Activated CD8-positive, alpha-beta T cell treated with anti-CD3 and anti-CD28 coated beads for 36 hours (primary cell): ENCODE measurements at places on chromosomes 5 and 9. TPM values are rescaled to one million over a fixed set of nuclear protein-coding genes. Genes with fewer than 3 reads are reported as not detected.
A peak's percentile ranks its signal among the peaks of the same experiment; 100 is the strongest.

TTC23L gene
- 0.41 TPM for total RNA-seq

CMYA5 gene
- total RNA-seq: 0.13 TPM

GRCh38 chr5:158644301-158644700, 455.4 kb downstream of the EBF1 start:
- H3K4me1 ChIP-seq: no peaks in the 10 kb centered on the region
- no peak overlapping the region for H3K27ac ChIP-seq
- DNase-seq: no peak
- no peak overlapping the region for H3K4me3 ChIP-seq
- no peaks in the 10 kb centered on the region for H3K27me3 ChIP-seq

PTPRD gene
- not detected for total RNA-seq

CXXC5 gene
- total RNA-seq: 3.5 TPM

COX7C gene
- 701 TPM for total RNA-seq

GRCh38 chr5:136729901-136730355, 364.6 kb upstream of the TRPC7 start:
- no peaks in the 10 kb centered on the region for H3K4me1 ChIP-seq
- H3K27me3 ChIP-seq: no peaks in the 10 kb centered on the region

DNA sequence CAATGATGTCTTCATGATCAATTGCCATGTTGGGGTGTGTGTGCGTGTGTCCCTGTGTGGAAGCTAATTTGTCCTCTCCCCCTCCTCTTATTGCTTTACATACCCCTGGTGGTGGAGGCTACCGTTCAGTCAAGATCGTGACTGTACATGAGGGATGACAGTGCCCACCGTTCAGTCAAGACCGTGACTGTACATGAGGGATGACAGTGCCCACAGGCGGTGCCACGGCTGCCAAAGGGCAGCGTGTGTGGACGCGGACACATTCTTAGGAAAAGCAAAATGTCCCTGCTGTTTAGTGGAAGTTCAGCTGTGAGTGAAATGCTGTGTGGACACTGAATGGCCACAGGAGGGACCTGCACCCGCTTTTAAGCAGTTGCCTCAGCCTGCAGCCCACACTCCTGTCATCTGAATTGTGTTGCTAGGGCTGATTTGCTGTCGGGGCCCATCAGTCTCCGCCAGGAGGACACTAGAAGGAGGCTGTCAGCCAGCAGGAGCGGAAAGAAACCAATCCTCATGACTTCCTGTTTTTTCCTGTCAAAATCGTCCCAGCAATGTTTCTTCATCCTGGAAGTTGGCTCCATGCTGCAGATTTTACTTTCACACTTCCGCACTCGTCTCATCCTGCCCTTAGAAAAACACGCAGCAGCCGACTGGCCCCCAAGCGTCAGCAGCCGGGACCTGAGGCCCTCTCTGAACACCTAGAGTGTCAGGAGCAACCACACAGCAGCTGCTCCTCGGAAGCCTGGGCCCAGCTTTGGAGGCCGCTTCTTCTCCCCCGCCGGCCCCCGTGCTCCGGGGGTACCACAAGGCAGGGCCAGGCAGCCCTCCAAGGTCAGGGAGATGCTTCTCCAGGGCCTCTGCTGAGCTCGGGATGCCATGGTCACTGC, 9.1 kb downstream of the OR2V1 start:
- no peaks in the 10 kb centered on the region for H3K36me3 ChIP-seq
- peaks cover 1% of the 10 kb centered on the region for H3K4me1 ChIP-seq
- DNase-seq: no peak
- H3K4me3 ChIP-seq: no peak overlapping the region

DNA sequence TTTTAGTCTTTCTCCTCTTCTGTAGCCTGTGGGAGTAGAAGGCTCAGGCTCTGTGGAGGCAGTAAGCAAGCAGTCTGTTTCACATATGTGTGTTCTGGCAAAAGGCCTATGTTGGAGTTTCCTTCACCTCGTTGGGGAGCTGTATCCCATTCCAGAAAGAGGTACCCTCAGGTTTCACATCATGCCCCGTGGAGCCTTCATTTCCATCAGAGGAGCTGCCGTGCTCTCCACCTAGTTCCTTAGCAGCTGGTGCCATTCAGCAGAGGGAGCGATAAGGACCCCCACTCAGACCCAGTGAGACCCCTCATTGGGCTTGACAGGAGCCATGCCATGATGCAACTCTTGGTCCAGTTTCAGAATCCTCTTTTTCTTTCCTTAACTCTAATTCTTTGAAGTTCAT, 50.6 kb upstream of the ANGPTL2 start:
- no peaks in the 10 kb centered on the region for H3K4me1 ChIP-seq
- H3K4me3 ChIP-seq: no peak overlapping the region
- H3K27ac ChIP-seq: no peak overlapping the region
- no peak for DNase-seq
- no peaks in the 10 kb centered on the region for H3K27me3 ChIP-seq

DNA sequence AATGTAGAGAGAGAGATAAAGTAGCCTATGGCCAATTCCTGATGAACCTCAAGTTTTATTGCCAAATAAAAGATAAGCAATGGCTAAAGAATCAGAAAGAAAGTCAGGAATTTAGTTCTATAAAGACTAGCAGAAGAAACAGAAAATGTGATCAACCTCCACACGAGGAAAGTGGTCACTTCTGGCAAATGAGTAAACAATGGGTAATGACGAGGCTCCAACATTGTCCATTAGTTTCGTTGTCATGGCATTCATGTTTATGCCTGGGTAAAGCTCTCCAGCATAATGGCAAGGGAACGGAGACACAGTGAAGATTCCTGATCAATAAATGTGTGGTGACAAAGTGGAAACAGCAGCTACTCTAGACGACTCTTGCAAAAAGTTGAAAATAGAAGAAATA, 341.8 kb upstream of the CTNND2 start:
- no peak overlapping the region for H3K27ac ChIP-seq
- no peak overlapping the region for H3K4me3 ChIP-seq
- H3K36me3 ChIP-seq: no peaks in the 10 kb centered on the region
- H3K27me3 ChIP-seq: no peaks in the 10 kb centered on the region
- no peak for DNase-seq

SLC12A7 gene
- 21.6 TPM for total RNA-seq

DNA sequence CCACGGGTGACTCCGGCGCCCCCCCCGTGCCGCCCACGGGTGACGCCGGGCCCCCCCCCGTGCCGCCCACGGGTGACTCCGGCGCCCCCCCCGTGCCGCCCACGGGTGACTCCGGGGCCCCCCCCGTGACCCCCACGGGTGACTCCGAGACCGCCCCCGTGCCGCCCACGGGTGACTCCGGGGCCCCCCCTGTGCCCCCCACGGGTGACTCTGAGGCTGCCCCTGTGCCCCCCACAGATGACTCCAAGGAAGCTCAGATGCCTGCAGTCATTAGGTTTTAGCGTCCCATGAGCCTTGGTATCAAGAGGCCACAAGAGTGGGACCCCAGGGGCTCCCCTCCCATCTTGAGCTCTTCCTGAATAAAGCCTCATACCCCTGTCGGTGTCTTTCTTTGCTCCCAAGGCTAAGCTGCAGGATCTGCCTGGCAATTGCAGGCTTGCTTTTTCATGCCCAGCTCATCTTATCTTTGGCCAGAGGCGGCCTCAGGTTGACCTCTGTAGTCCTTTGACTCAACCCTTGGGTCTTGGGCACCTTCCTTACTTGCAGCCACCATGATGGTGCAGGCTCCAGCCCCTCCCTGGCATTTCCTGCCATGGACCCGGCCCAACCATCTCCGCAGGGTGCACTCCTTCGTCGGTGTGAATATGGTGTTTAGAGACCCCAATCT, 9.8 kb downstream of the CEL start:
- peaks cover 4% of the 10 kb centered on the region for H3K36me3 ChIP-seq
- H3K27ac ChIP-seq: no peak overlapping the region
- no peaks in the 10 kb centered on the region for H3K27me3 ChIP-seq
- H3K4me1 ChIP-seq: no peaks in the 10 kb centered on the region
- H3K4me3 ChIP-seq: no peak overlapping the region
- no peak for DNase-seq

AFAP1L1 gene
- 1.6 TPM for total RNA-seq

- H3K27me3 ChIP-seq: no peaks in the 10 kb centered on the region
- H3K36me3 ChIP-seq: no peaks in the 10 kb centered on the region
- peaks cover 44% of the 10 kb centered on the region for H3K4me1 ChIP-seq
- no peak overlapping the region for H3K27ac ChIP-seq
Observed at GRCh38 chr5:65101632-65102100, 332.9 kb downstream of the CWC27 start.

DNA sequence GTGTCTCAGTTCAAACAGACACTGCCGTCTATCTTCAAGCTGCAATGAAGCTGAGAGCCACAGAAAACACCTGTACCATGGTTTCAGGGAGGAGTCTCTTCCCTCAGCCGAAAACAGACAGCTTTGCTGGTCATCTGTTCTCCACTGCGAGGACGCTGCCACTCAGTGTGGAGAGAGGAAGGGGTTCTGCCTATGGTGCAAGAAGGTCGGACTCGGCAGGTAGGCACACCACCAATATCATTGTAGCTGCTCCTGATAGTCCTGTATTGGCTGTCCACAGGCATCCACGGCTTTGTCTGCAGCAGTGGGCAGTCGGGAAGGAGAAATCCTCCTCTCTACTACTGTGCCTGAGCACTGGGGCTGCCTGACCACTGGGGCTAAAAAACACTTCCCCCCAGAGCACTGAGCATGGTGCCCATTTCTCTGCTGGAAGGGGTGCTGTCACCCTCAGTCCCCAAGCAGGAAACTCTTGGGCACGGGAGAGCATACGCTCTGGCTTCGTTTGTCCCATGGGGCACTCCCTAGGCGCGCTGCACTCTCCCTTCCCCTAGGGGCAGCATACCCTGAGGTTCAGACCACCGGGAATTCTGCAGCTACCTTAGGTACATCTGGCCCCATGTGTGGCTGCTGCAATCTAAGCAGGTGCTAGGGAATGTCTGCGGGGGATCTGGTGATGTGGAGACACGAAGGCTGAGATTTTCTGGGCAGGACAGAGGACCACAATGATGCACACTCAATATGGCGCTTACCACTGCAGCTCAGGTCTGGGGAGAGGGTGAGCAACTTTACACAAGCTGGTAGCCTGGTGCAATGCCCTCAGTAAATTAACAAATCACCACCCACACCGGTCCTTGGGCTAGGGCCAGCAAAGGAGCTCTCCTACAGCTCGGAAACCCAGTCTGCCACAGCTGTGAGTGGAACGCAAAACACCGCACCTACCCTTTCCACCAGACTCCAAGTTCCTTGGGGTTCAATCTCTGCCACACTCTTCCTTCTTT, 880.9 kb upstream of the SEMA6A start:
- H3K4me3 ChIP-seq: peak overlapping the region; percentile 55
- no peaks in the 10 kb centered on the region for H3K4me1 ChIP-seq
- no peak overlapping the region for H3K27ac ChIP-seq

DNA sequence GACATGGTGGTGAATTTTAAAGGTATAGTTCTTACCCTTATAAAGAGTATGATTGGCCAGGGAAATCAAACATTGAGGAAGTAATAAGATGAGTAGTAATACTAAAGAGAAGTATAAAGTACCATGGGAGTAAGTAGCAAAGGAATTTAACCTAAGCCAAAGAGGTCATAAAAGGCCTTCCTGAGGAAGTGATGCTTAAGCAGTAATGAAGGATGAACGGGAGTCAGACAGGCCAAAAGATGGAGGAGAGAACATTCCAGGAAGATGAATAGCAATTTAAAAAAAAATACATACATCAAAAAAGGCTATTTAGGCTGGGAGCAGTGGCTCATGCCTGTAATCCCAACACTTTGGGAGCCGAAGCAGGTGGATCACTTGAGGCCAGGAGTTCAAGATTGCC, 29.0 kb downstream of the KLHL3 start:
- no peak overlapping the region for H3K27ac ChIP-seq
- H3K4me1 ChIP-seq: peaks cover 2% of the 10 kb centered on the region
- H3K36me3 ChIP-seq: peaks cover 20% of the 10 kb centered on the region
- no peak for DNase-seq

- peak; percentile 7 for DNase-seq
- H3K4me3 ChIP-seq: no peak overlapping the region
- peaks cover 41% of the 10 kb centered on the region for H3K27me3 ChIP-seq
- no peak overlapping the region for H3K27ac ChIP-seq
- no peaks in the 10 kb centered on the region for H3K4me1 ChIP-seq
Observed at GRCh38 chr5:174751154-174752000, 27.0 kb downstream of the MSX2 start.

- H3K4me1 ChIP-seq: no peaks in the 10 kb centered on the region
- peaks cover 2% of the 10 kb centered on the region for H3K27me3 ChIP-seq
- H3K4me3 ChIP-seq: no peak overlapping the region
- DNase-seq: no peak
- no peaks in the 10 kb centered on the region for H3K36me3 ChIP-seq
Observed at GRCh38 chr5:112232667-112233066, 186.4 kb downstream of the EPB41L4A start.

GRCh38 chr5:58012102-58012501, 447.8 kb downstream of the PLK2 start:
- no peaks in the 10 kb centered on the region for H3K27me3 ChIP-seq
- H3K27ac ChIP-seq: no peak overlapping the region
- H3K4me3 ChIP-seq: no peak overlapping the region
- H3K4me1 ChIP-seq: no peaks in the 10 kb centered on the region
- H3K36me3 ChIP-seq: no peaks in the 10 kb centered on the region

DNA sequence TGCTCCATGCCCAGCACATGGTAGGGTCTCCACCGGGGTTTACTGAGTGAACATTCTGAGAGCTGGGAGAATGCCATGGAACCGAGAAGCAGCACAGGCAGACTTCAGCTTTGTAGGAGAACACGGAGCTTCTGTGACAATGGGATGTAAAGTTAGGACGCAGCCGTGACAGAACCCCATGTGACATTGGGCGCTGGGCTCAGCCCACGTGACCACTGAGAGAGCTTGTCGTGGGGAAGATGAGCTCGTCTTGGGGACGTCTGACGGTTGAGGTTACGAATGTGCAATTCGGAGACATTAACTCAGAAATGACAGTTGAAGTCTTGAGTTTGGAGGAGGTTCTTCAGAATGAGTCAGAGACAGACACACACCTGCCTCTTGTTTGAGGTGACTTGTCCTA, 13.5 kb downstream of the SDHA start:
- H3K4me1 ChIP-seq: no peaks in the 10 kb centered on the region
- no peak for DNase-seq
- no peak overlapping the region for H3K4me3 ChIP-seq
- H3K36me3 ChIP-seq: peaks cover 51% of the 10 kb centered on the region
- no peaks in the 10 kb centered on the region for H3K27me3 ChIP-seq

ELOVL7 gene
- 0.18 TPM for total RNA-seq

GRCh38 chr5:53749621-53750020, 189.2 kb downstream of the NDUFS4 start:
- no peaks in the 10 kb centered on the region for H3K4me1 ChIP-seq
- no peak overlapping the region for H3K27ac ChIP-seq
- no peak overlapping the region for H3K4me3 ChIP-seq
- DNase-seq: no peak
- H3K36me3 ChIP-seq: peaks cover 3% of the 10 kb centered on the region

GRCh38 chr9:131407717-131408195, 13.9 kb downstream of the PRRC2B start:
- DNase-seq: peak; percentile 61
- peak overlapping the region; percentile 60 for H3K4me3 ChIP-seq
- H3K4me1 ChIP-seq: peaks cover 91% of the 10 kb centered on the region
- H3K36me3 ChIP-seq: peaks cover 19% of the 10 kb centered on the region
- no peaks in the 10 kb centered on the region for H3K27me3 ChIP-seq
- H3K27ac ChIP-seq: peak overlapping the region; percentile 79

DNA sequence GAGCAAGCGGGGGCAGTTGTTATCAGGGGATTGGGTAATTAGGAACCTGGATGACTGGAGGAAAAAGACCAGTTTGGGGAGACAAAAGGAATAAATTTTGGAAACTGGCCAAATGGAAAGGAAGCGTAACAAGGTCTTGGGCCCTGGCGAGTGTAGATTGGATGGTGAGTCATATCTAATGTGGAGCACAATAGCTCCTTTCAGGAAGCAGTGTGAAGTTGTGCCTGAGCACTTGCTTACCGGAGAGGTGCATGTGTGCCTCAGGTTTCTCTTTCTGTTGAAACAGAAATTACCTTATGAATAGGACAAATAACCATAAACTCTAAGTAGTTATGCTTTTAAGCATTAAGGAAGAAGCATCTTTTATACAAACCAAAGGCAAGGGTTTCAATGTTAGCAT, 176.4 kb downstream of the KIF4B start:
- no peaks in the 10 kb centered on the region for H3K4me1 ChIP-seq
- peaks cover 11% of the 10 kb centered on the region for H3K27me3 ChIP-seq
- no peaks in the 10 kb centered on the region for H3K36me3 ChIP-seq
- no peak for DNase-seq

SELENOP gene
- not detected for total RNA-seq
